ENCODE measurements at places on chromosomes 11 and 22.

DNA sequence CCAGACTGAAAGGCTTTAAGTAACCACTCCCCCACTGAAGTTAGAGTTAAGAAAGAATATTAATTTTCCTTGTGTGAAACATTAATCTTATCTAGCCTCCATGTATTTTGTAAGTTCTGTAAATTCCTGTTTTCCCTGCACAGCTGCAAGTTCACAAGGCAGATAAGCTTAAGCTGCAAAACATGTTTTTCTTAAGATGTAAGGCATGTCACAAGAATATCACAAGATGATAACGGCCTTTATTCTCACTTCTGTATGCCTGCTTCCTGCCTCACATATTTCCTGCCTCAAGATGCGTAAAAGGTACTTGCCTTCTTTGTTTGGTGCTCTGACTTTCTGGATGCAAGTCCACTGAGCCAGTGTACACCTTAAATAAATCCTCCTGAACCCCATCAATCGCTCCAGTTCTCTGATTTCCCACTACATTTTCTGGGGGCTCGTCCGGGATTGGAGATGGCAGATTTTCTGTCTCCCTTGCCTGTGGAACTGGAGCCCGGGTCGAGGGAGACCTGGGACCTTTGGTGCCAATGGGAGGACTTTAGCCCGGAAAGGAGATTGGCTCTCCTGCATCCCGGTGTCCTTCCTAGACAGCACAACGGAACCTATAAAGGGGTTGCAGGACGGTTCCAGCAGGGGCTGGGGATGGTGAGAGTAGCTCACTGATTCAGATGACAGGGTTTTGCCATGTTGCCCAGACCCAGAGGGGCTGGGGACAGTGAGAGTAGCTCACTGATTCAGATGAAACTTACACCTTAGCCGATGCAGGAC lies 30.2 kb downstream of the PPARA start:
- DNase-seq: no peak

DNA sequence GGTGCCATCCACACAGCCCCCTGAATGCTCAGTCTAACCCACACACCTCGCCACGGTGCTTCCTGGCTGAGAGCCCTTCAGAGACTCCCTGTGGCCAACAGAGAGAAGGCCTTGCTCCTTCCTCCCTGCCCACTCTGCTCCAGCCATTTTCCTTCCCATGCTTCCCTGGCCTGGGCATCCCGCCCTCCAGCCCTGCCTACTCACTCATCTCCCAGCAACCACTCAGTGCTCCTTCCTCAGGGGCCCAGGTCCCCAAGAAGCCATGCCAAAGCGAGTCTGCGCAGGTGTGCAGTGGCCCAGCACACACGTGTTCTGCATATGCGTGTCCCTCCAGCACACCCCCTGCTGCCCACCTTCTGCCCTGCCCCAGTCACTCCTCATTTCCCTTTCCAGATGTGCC lies 56.4 kb downstream of the NECTIN1 start:
- DNase-seq: no peak

GRCh38 chr11:9594267-9595046 lies 21.0 kb downstream of the WEE1 start:
- no peak for DNase-seq

DNA sequence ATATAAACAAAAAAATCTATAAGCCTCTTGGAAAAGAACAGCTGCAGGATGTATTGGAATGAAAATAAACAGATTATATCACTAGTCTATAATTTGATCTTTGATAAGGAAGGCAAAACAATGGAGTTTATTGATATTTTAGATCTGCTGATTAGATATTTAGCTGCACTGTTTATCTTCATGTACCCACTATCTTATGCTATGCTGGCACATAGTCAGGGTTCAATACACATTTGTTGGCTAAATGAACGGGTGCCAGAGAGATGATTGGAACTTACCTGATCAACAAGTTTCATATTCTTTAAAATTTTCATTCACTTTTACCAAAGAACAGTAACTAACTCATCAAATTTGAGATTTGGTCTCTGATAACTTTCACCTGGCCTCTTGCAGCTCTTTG lies 26.9 kb downstream of the MMP20 start:
- DNase-seq: no peak

- DNase-seq: no peak
Measured at GRCh38 chr11:48142889-48143288, 73.7 kb upstream of the OR4B1 start.

DNA sequence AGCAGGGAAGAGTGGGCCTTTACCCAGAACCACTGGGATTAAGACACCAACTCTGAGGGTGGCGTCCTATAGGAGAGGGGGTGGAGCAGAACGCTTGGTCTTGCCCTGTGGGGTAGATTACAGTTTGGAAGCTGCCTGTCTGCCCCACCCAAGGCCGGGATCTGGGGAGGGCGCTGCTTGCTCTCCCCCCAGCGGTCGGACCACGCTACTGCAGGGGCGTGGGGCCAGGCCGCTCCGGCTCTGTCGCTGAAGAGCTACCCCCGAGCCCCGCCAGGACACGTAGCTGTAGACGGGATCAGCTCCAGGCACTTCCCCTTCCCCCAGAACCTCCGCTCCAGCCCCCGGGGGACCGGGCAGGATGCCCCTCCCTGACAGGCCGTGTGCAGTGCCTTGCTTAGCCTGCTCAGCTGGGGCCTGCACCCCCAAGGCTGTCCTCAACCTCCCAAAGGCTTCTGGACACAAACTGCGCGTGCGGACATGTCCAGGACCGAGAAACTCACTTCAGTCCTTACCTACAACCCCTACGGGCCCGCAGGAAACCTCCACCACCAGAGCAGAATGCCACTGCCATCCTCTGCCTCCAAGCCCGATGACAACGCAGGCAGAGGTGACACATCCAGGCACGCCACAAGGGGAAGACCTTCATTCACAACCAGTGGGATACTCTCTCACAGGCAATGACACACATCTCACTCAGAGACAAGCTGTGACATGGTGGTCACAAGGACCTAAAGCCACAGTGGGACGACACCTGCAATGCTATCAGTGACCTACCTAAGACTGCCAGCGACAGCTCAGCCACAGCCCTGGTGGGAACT lies 3.6 kb downstream of the AHNAK start:
- DNase-seq: peak; percentile 49

GRCh38 chr22:27972732-27973698 lies 54.0 kb upstream of the PITPNB start:
- DNase-seq: no peak

DNA sequence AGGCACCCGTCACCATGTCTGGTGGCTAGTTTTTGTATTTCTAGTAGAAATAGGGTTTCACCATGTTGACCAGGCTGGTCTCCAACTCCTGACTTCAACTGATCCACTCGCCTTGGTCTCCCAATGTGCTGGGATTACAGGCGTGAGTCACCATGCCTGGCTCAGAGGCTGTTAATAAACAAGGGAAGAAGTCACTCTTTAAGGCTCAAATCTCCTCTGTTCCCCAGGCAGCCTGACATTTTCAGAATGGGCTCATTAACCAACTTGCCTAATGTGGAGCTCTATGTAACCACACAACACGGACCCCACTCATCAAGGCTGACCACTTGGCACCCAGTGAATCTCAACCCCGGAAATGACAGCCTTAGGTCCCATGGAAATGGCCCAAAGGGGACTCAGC lies 24.1 kb downstream of the APOL3 start:
- no peak for DNase-seq

DNA sequence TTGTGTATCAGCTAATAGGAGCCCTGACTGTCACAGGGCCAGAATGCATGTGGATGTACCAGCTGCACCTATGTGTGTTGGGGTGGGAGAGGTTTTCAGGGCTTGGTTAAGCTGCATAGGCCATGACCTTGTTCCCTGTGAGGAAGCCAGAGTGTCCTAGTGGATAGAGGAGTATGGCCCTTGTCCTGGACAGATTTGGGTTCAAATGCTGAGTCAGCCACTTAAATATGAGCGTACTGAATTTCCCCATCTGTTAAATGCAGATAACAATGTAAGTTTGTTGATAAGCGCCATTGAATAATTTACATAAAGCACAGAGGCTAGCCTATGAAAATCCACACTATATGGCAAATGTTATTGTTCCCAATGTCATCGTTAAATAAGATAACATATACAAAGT lies 74.4 kb downstream of the PANX1 start:
- DNase-seq: no peak

DNA sequence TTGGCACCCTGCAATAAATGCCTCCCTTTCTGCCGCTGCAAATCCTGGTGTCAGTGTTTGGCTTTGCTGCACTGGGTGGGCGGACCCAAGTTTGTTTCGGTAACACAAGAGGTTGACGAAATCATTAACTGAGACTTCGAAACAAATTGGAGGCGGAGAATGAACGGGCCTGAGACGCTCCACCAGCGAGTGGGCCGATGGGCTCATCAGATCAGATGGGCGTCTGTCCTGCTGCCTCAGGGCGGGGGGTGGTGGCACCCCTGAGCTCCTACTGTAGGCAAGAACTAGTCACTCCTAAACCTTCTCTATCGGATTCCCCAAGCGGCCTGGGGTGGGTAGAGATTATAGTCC lies 918 bp upstream of the CAPN5 start:
- DNase-seq: no peak

DNA sequence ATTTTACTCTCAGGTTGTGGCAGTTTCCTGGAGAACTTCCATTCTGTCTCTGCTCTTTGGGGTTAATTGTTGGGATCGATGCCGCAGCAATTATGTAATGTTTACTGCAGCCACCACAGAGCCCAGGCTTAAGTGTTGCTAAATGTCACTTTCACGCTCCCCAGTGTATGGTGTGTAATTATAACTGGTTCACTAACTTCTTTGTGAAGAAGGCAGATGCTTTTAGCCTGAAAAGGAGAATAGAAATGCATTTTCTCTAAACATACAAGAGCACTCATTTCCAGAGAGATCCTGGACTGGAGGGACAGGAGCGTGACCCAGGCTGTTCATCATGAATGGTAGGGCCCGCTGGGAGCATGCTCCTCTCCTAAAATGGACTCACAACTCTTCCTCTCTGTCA lies 132.2 kb upstream of the PLET1 start:
- DNase-seq: no peak

DNA sequence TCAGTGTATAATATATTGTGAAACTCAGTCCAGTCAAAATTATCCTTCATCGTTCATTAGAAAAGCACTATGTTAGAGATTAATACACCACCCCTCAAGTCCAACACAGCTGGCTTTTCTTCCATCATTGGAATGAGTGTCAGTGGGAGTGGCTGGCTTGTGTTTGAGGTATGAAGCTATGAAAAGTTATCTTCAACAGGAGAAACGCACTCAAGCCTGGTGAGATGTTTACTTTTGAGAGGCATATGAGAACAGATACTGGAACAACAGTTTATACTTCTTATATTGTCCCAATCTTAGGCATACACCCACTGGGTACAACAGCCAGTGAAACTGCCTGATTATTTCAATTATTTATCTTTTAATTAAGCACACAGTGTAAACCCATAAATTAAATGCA lies 34.3 kb downstream of the PLEKHB1 start:
- no peak for DNase-seq

DNA sequence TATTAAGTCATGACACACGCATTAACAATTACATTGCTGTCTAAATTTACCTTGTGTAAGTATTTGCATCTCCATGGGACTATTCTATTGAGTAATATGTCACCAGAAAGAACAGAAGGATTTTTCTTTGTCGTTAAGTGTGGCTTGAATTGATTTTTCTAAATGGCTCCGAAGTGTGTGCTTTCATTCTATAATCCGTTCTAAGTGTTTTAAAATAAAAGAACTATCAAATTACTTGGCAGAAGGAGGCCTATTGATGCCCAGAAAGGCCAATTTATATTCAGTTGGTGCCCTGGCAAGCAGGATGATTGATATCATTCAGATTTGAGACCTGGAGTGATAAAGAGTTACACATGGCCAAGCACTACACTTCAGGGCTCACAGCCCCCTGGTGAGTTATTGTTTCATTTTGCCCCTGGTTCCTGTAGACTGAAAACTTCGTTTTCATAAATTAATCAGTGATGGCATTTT lies 538.9 kb upstream of the ANO5 start:
- DNase-seq: no peak

DNA sequence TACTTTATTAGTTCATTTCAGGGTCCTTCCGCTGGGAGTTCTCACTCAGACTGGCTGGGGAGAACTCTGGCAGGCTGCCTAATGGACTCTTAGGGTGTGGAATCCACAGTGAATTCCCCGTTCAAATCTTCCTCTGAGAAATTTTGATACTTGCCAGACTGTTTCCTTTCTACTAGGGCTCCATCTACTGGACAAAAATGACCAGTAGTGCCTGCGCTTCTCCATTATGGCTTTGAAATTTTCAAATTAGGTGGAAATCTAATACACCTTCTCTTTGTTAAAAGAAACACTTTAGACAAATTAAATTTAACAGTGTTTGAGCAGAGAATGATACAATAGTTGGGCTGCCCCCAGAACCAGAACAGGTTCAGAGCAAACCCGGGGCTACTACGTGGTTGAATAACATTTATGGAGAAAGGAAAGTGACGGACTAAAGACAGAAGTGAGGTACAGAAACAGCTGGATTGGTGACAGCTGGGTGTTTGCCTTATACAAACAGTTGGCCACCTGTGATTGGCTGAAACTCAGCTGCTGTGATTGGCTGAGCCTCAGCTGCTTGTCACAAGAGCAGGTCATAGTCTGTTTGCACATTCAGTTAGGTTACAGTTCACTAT lies 52.9 kb upstream of the FDX1 start:
- DNase-seq: no peak

GRCh38 chr22:37012262-37012904 lies 6.9 kb downstream of the TST start:
- no peak for DNase-seq

- no peak for DNase-seq
Measured at GRCh38 chr22:24068717-24069297, 57.7 kb downstream of the CABIN1 start.

DNA sequence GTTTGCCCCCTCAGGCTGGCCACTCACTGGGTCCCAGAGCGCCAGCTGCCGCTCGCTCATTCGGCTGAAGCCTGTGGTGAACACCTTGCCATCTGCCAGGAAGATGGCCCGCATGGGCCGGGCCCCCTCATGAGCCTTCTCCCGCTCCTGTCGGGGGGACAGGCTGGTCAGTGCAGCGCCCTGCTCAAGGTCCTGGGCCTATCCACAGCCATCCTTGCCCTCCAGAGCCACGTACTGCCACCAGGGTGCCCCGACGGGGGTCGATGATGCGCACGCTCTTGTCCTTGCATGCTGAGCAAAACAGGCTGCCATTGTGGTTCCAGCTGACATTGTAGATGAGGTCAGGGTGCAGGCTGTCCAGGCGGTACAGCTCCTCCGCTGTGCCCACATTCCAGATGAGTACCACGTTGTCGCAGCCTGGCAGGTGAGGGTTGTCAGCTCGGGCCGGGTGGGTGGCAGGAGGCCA lies 2.1 kb downstream of the CORO1B start:
- DNase-seq: no peak
